CD4-positive, alpha-beta T cell treated with Interleukin-12 subunit alpha and Interleukin-12 subunit beta, for 1 hour (primary cell): ENCODE measurements at places on chromosomes 4 and X.

- no peak for DNase-seq
Measured at GRCh38 chrX:107878106-107878505, 52.4 kb downstream of the MID2 start.

GRCh38 chr4:80229590-80229989 lies 32.3 kb downstream of the PRDM8 start:
- no peak for DNase-seq

- DNase-seq = no peak
Measured at GRCh38 chrX:10615931-10616774, 4.2 kb downstream of the MID1 start.

DNA sequence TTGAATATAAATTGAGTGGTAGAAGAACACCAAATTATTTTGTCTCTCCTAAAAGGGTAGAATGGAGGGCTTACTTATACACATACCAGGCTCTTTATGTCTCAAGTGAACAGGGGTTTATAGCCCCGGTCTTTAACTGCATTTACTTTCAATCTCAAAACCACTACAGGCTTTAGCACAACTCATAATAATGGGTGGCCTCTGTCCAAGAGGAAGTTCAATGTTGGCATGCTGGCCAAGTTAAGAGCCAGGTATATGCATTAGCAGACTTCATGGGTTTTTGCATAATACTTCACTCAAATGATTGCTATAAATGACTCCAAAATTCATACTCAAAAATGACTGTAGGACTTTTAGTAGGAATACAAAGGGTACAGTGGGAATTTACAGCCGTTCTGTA lies 118.5 kb upstream of the OTUD4 start:
- DNase-seq = no peak

- DNase-seq = no peak
Measured at GRCh38 chr4:150023489-150023888, 54.8 kb upstream of the DCLK2 start.

GRCh38 chrX:6184900-6185515 lies 43.7 kb downstream of the NLGN4X start:
- DNase-seq = no peak

GRCh38 chr4:161186012-161186411 lies 977.8 kb downstream of the FSTL5 start:
- no peak for DNase-seq

GRCh38 chr4:107351196-107351595 lies 315.1 kb upstream of the DKK2 start:
- DNase-seq = no peak

- no peak for DNase-seq
Measured at GRCh38 chr4:143728166-143728565, 27.7 kb upstream of the FREM3 start.

DNA sequence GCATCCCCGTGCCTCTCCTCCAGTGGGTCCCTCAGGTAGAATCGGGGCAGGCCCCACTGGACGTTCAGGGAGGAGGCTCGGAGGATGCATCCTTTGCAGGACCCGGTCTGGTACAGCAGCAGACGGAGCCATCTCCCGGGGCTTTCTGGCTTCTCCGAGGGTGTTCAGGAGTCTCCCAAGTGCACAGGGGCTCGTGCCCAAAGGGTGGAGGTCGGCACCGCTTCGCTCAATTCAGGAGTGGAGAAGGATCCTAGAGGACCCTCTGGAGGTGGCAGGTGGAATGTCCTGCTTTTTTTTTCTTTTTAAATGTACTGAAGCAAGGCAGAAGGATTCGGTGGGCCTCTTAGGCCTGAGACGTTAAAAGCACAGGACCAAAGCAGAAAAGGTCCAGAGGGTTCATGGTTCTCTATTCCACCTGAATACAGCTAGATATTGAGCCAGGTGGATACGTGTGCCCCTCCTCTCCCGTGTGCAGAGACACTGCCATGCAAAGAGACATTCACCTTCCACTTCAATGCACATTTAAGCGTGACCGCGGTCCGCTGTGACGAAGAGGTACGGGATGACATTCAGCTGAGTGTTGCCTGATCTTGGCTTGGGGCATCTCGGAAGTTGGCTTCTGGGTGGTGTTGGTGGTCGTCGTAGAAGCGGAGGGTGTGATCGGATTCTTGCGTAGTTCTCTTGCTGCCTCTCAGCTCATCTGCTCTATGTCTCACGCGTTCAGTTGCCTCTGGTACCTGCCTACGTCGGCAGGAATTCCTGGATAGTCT lies 281.2 kb upstream of the AGTR2 start:
- no peak for DNase-seq

- DNase-seq = no peak
Measured at GRCh38 chrX:40504801-40505605, 75.8 kb upstream of the ATP6AP2 start.

GRCh38 chr4:152953514-152953913 lies 17.4 kb downstream of the FHDC1 start:
- DNase-seq = no peak

GRCh38 chrX:9681422-9681821 lies 84.2 kb downstream of the GPR143 start:
- no peak for DNase-seq

GRCh38 chr4:41169256-41169800 lies 45.0 kb downstream of the APBB2 start:
- no peak for DNase-seq

DNA sequence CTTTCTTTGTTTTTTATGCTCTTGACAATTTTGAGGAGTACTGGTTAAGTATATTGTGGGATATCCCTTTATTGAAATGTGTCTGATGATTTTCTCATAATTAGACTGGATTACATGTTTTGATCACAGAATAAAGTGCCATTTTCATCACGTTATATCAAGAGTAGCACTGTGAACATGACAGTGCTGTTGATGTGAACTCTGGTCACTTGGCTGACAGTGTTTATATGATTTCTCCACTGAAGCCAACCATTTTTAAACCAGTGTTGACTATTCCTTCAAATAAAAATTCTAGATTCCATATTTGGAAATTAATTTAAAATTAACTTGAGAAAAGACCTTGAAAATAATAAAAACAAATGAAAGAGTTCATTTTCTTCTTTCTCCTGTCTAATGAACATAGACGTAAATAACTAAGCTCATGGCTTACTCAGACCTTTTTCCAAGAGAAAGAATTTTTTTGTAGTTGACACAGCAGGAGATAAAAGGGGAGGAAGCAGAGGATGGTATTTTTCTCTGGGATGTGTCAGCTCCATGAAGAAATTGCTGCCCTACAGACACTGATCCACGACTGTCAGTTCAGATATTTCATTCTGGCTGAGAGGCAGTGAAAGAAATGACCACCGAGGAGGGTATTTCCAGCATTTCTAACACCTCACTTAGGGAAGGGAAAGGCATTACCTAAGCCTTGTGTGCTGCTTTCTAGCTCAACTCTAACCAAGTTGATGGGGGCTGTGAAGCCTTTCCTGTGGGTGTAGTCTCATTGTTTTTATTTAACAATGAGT lies 150.9 kb upstream of the ANK2 start:
- DNase-seq = no peak

GRCh38 chr4:10104211-10104990 lies 12.2 kb downstream of the WDR1 start:
- DNase-seq = no peak

GRCh38 chr4:24328310-24328709 lies 256.0 kb downstream of the DHX15 start:
- DNase-seq = no peak

- peak; percentile 5 for DNase-seq
Measured at GRCh38 chrX:74923942-74924448, 1.3 kb downstream of the NEXMIF start.

DNA sequence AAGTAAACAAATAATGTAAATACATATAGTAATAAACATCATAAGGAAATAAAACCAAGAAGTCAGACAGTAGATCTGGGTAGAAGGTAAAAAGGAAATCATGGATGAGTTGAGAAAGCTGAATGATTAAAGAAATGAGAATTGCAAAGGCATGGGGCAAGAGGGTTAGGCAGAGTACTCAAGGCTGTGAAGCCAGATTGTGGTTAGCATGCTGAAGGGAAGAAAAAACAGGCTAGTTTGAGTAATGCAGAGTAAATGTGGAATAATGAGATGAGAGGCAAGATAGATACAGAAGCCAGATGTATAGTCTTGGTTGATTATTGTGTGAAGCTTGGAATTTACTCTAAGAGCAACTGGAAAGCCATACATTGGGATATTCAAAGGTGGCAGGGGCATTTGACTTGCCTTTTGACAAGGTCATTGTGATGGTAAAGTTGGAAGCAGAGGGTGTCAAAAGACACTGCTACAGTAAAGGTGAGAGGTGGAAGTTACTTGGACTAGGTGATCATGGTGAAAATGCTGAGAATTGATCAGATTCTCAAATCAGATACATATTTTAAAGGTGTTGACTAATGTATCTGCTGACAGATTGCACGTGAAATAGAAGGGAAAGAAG lies 307.0 kb downstream of the FSTL5 start:
- no peak for DNase-seq

- DNase-seq = no peak
Measured at GRCh38 chrX:132809581-132809980, 148.8 kb downstream of the HS6ST2 start.

- no peak for DNase-seq
Measured at GRCh38 chr4:8905773-8906667, 34.4 kb upstream of the HMX1 start.

- no peak for DNase-seq
Measured at GRCh38 chrX:13906093-13906492, 89.2 kb upstream of the GPM6B start.

GRCh38 chr4:164591666-164592065 lies 162.3 kb upstream of the SMIM31 start:
- DNase-seq = no peak

DNA sequence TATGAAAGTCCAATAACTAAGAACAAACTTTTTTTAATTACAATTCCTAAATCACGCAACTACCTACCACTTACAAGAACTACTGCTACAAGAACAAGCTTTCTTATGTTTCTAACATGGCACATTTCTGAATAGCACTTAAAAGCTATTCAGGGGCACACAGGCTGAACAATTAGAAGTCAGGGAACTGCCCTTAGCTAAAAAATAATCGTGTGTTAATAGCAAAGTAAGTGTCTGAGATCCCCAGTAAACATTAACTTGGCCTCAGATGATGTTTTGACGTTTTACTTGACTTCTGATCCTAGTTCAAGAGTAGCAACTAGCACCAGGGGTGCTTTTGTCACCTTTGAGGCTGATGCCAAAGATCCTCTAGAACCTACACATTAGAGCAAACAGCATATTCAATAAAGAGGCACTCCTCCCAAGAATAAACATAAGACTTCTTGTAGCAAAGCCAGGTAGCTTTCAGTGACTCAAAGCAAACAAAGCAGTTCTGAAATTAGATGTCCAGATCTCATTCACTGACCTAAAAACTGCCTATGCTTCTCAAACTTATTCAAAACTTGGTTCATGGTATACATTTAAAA lies 16.2 kb downstream of the SPOCK3 start:
- DNase-seq = no peak

DNA sequence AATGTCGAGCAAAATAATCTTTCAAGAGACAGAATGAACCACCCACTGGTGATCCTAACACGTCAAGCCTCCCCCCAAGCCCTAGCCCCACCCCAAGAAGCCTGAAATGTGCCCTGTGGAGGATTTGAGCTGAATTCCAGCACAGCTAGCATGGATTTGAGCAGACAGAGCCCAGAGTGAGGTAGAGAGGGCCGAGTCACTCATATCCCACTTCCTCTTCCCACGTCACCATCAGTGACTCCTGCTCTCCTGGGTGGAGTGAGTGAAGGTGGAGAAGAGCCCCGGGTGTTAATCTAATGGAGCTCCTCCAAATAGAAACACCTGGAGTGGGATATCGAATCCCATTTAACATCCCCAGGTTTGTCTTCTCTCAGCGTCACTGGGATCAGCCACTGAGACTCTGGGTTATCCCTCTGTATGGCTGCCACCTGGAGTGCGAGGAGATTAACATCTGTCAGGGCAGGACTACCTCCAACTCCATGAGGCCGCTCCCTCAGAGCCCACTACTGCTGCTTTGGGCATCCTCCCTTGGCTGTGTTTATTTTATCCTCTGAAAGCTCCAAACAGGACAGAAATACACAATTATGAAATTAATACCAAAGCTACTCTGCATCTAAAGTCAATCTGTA lies 136.6 kb downstream of the NWD2 start:
- no peak for DNase-seq

DNA sequence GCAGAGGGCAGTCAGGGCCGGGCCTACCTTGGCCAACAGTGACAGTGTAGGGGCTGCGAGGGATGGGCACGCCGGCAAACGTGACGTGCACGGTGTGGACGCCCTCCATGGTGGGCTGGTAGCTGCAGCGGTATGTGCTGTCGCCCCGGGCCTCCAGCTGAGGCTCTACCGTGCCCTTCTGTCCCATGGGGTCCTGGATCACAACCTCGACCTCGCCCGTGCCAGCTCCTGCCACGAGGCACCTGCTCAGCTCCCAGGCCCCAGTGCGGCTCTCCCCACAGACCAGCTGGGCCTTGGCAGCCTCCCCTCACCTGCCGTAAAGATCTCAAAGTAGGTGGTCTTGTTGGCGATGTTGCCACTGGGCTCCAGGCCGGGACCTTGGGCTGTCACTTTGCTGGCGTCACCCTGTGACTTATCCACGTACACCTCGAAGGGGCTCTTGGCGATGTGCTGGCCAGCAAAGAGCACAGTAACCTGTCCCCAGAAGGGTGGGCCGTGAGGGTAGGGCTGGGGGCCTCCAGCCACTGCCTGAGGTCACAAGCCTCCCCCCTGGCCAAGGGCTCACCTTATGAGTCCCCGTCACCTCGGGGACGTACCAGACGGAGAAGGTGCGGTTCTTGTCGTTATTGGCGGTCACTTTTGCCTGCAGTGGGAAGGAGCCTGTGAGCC lies 8.3 kb downstream of the FLNA start:
- no peak for DNase-seq

DNA sequence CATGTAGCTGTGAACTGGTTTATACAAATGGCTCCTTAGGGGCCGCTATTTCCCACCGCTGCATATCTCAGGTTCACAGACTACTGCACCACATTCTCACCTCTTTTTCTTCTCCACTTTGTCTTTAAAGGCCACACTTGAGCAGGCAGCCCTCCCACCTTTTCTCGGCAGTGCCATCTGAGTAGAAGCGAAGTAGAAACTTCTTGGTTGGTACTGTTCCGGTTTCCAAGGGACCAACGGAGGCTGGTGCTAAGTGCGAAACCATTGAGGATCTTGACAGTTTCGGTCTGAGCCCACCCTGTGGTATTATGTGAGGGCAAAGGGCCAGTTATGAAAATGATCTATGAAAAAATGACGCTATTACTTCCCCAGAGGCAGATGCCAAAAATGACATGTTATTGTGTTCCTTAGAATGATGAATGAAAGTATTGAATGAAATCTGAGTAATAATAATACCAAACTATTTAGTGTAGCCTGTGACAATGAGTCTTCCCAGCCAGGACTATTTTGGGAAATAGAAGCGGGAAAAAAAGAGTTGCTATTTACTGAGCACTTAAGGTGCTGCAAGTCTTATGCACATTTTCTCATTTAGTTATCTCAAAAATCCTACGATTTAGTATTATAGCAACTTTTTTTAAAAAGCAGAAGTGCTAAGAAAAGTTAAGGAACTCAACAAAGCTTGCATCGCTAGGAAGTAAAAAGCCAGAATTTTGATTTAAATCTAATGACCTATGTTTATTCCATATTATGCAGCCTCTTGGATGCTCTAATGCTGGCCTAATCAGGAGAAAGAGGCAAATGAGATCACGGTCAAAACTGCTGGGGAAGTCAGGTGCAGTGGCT lies 29.6 kb upstream of the CHRNA9 start:
- peak; percentile 55 for DNase-seq

GRCh38 chrX:150508451-150509367 lies 59.7 kb upstream of the MTM1 start:
- no peak for DNase-seq

GRCh38 chr4:40837094-40837870 lies 87.5 kb downstream of the NSUN7 start:
- no peak for DNase-seq
